ENCODE measurements at places on chromosomes 6 and 20. TPM values are rescaled to one million over a fixed set of nuclear protein-coding genes. Genes with fewer than 3 reads are reported as not detected.

SIRPG gene
- not detected for total RNA-seq

CLVS2 gene
- total RNA-seq, result not detected

TPMT gene
- total RNA-seq, result 8.7 TPM

- peak; percentile 97 for DNase-seq
Observed at GRCh38 chr6:140572129-140572528, 1197.7 kb upstream of the CITED2 start.

DNA sequence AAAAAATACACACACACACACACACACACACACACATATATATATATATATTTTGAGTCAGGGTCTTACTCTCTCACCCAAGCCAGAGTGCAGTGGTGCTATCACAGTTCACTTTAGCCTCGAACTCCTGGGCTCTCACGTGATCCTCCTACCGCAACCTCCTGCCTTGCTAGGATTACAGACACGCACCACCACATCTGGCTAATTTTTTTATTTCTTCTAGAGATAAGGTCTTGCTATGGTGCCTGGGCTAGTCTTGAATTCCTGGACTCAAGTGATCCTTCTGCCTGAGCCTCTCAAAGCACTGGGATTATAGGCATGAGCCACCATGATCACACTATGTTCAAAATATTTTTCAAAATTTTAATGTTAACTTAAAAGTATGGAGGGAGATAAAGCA lies 43.5 kb downstream of the NUP153 start:
- DNase-seq, result no peak

- no peak for DNase-seq
Observed at GRCh38 chr6:7106215-7106751, 1.5 kb upstream of the RREB1 start.

- no peak for DNase-seq
Observed at GRCh38 chr20:44701118-44701857, 13.9 kb upstream of the CCN5 start.

- DNase-seq, result peak; percentile 32
Observed at GRCh38 chr20:33291830-33292355, 8.9 kb downstream of the BPIFB1 start.

DNA sequence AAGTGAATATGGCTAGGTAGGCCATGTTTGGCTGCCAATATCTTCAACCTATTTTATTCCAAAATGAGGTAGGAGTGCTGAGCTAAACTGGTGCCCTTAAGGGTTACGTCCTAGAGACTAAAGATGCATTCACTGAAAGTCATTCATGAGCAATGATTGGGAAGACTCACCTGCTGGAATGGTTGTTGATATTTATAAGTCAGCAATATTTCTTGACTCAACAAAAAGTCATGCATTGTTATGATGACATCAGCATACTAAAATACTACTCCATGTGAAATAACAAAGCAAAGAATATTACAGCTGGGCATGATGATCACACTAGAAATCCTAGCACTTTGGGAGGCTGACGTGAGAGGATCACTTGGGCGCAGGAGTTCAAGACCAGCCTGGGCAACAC lies 17.6 kb upstream of the NUP153 start:
- DNase-seq, result no peak

DNA sequence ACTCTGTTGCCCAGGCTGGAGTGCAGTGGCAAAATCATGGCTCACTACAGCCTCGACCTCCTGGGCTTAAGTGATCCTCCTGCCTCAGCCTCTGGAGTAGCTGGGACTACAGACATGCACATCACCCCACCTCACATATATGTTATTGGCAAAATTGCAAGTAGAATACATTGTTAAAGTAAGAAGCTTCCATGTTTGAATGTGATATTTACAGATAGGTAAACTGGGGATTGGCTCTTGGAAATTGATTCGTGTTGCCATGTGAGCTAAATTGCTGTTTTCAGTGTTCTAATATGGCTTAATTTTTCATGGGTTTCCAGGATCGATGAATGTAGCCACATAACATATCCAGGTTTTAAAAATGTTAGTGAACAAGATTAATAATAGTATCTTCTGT lies 149.0 kb upstream of the ZNF217 start:
- DNase-seq, result no peak

DNA sequence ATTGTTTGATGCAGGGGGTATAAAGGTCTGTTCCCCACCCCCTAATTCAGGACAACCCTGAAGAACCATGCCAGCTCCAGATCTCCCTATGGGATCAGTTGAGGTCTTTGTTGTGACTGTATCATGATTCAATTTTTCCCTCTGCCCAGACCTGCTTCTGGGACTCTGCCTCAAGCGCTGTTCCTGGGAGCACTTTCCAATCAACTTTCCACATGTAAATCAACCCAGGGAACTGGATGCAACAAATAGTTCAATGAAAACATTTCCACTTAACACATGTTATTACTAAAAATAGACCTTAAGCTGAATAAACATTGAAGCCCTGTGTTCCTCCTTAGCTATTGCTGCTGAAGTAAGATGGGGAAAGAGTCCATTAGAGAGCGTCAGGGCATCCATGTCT lies 139.5 kb downstream of the C6orf58 start:
- no peak for DNase-seq

DNA sequence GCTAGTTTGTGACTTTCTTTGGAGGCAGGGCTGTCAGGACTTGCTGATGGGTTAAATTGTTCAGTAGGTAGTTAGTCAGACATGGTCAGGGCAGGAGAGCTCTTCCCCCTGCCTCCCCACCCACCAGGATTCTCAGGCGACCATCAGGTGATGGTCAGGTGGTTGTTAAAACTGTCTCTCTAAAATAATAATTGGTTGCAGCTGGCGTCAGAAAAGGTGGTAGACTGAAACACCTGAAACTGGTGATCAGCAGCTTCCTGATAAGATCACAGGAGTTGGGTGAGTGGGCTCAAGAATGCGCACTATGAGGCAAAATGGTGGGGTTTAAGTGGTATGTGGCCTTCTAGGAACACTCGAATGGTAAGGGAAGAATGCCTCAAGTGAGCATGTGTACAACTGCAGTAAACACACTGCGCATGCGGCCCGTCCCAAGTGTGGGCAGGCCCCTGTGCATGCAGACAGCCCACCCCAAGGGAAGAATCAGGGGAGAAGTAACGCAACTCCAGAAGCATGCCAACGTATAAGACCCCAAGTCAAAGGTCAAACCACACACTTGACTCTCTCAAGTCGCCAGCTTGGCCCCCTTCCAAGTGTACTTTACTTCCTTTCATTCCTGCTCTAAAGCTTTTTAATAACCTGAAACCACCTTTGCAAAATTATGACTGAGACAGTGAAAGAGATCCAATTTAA lies 7.9 kb upstream of the BLCAP start:
- DNase-seq, result no peak

- DNase-seq, result no peak
Observed at GRCh38 chr6:150266963-150267685, 101.7 kb upstream of the IYD start.

DNA sequence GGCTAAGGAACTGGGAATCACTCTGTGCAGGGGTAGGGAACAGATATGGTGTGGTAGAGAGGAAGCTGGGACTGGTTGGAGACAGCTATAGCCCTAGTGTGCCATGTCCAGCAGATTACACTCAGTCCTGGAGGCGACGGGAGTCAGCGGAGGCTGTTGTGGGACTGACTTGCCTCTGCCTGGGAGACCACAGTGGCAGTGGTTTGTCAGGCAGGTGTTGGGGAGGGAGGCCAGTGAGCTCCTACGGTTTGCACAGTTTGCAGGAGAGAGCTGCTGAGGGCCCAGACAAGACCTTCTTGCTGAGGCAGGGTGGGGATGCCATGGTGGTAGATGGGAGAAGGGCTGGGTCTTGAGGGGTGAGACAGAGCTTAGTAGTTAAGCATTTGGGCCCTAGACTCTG lies 4.9 kb downstream of the PLCG1 start:
- no peak for DNase-seq

GRCh38 chr20:1870792-1871550 lies 24.2 kb upstream of the SIRPA start:
- no peak for DNase-seq

DNA sequence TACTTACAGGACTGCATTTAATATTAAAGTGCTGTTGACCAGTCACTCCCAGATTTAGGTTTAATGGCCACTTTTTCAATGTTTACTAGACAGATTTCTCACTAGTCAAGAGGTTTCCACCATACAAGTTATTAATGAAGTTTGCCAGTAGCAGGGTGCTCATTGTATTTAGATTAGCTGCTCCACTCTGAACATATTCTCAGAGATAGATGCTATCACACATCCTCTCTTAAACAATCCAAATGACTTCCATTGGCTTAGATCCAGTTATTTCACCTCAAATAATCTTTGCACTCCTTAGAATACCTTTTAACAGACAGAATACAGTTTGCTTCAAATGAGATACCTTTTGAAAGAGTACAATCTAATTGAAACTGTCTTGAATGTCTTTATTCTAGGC lies 276.1 kb downstream of the HDGFL1 start:
- peak; percentile 54 for DNase-seq

Data from lung microvascular endothelial cell (primary cell).